ENCODE measurements at places on chromosomes 7 and 10. TPM values are rescaled to one million over a fixed set of nuclear protein-coding genes. Genes with fewer than 3 reads are reported as not detected.

LDB1 gene
- total RNA-seq = 59.6 TPM

RPP38 gene
- 24.4 TPM for total RNA-seq

DPY19L1 gene
- 7.4 TPM for total RNA-seq

RBM17 gene
- total RNA-seq = 261 TPM

TNRC18 gene
- total RNA-seq = 55.2 TPM

CFAP70 gene
- 0.28 TPM for total RNA-seq

TEX47 gene
- total RNA-seq = not detected

AVPI1 gene
- total RNA-seq = 1.8 TPM

BMPER gene
- total RNA-seq = not detected

ABCC2 gene
- total RNA-seq = 1.3 TPM

OR6V1 gene
- not detected for total RNA-seq

PON1 gene
- 0.46 TPM for total RNA-seq

NUTM2E gene
- 0.08 TPM for total RNA-seq

DOCK4 gene
- total RNA-seq = 2.1 TPM

SEC61G gene
- 187 TPM for total RNA-seq

SAMD9 gene
- 2.1 TPM for total RNA-seq

TAS2R16 gene
- not detected for total RNA-seq

SLC13A1 gene
- not detected for total RNA-seq

HOXA2 gene
- not detected for total RNA-seq

TMEM236 gene
- total RNA-seq = 0.05 TPM

ANLN gene
- total RNA-seq = 1.8 TPM

HABP2 gene
- total RNA-seq = not detected

BAIAP2L1 gene
- 0.56 TPM for total RNA-seq

PRSS2 gene
- total RNA-seq = 18.0 TPM

TBC1D12 gene
- 0.38 TPM for total RNA-seq

KIAA1549 gene
- 0.46 TPM for total RNA-seq

KCNIP2 gene
- 0.23 TPM for total RNA-seq

PTPRN2 gene
- total RNA-seq = 0.66 TPM

ADK gene
- total RNA-seq = 56.8 TPM

MUC12 gene
- 0.19 TPM for total RNA-seq

ADRA2A gene
- 0.05 TPM for total RNA-seq

OR2A12 gene
- not detected for total RNA-seq

TRUB1 gene
- 26.9 TPM for total RNA-seq

ANXA8L1 gene
- total RNA-seq = not detected

TNS3 gene
- 3.4 TPM for total RNA-seq

ASB10 gene
- not detected for total RNA-seq

GDF2 gene
- total RNA-seq = not detected

IQCE gene
- 8.9 TPM for total RNA-seq
